ENCODE measurements at places on chromosomes 3 and 15.

- no peak for DNase-seq
These were observed 104.8 kb upstream of the HERC1 start for GRCh38 chr15:63938486-63939061.

GRCh38 chr3:172595664-172596393 is 72.6 kb upstream of the TNFSF10 start:
- DNase-seq = no peak

GRCh38 chr15:95498961-95499360 is 831.5 kb upstream of the NR2F2 start:
- DNase-seq = no peak

DNA sequence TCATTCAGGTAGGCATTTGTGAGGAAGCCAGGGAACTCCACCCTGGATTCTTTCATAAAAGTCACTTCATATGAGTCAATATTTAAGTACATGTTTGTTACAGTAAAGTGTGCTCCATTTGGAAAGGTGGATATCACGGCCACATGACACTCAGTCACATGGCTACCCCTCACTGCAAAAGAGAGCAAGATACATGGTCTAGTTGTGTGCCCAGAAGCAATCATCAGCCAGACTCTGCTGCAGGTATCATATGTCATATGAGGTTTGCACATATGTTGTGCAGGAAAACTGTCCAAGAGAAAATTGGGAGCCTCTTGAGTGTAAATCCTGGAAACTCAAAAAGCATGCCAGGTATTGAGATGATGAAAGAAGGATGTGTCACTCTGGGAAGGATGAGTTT is 55.0 kb upstream of the NMNAT3 start:
- no peak for DNase-seq

DNA sequence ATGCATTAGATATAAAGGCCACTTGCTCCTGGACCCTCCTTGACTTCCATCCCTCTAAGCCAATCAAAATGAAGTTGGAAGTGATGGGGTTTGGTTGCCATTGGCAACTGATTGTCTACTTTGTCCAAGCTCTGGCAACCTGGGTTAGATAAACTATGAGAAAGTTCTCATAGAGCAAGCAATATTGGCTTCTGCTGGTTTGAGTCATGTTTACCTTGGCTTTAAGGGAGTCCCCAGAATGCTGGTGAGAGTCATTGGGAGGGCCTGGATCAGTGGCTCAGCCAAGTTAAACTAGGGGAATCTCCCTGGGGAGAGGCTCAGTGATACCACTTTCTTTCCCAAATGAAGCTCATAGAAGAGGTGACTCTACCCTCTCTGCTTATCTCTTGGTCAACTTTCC is 176.3 kb upstream of the ROPN1 start:
- DNase-seq = no peak

DNA sequence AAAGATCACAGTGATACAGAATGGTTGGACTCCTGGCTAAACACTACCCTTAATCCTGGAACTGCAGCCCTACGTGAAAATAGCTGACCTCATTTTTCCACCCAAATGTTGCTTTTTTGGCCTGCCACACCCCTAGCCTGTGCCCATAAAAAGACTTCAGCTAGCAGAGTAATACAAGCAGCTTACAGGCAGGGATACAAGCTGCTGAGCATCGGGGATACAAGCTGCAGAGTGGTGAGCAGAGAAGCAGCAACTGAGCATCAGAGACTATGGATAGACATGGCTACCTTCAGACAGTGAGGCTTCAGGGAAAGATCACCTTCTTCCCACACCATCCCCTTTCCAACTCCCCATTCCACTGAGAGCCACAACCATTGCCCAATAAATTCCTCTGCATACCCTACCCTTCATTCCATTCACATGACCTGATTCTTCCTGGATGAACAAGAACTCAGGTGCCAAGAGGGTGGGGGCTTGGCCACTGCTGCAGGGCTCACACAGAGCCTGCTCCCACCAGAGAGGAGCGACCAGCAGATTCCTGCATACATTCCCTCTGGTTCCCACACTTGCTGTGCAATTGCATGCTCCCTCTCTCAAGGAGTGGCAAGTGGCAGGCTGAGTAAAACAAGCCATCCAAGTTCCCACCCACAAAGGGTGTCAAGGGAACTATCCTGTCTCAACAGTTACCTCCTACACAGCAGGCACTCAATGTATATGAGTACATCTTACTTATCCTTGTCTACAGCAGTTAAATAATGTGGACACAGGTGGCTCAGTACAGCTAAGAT is 217.5 kb downstream of the ALCAM start:
- DNase-seq = no peak

GRCh38 chr3:37700466-37701248 is 161.0 kb upstream of the CTDSPL start:
- DNase-seq = no peak

GRCh38 chr3:186815435-186815834 is 9.2 kb upstream of the RFC4 start:
- no peak for DNase-seq

GRCh38 chr3:187098923-187099512 is 40.3 kb downstream of the RPL39L start:
- no peak for DNase-seq

- no peak for DNase-seq
These were observed 7.5 kb upstream of the FAN1 start for GRCh38 chr15:30896211-30896606.

DNA sequence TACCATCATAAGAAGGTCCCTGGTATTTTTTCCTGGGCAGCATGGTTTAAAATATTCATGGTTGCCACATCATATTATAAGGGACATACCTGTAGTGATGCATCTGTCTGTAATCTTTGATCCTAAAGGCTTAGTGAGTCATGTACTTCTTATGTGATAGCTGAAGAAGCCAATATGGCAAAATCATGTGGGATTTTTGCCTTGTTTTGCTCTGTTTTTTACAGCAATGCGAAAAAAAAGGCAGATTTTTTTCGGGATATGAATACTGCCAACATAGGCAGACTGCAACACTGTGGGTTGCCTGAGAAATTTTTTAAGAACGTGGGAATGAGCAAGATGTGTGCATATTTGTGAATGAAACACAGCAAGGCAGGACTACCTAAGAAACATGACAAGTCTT is 11.3 kb upstream of the PYGO1 start:
- no peak for DNase-seq

DNA sequence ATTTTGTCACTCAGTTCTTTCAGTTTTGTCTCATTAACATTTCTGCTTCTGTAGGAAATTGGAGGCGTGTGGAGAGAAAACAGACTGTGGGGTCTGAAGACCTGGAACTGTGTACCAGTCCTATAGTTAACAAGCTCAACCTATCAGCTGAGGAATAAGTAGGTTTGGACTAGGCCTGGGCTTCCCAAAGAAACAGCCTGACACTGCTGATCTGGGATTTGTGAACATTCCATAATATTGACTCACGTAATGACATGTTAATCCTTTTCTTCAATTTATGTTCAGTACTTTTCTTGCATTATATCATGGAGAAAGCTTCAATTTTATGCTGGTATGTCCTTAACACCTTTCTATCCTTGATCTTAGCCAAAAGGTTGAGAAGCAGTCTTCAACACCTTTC is 181.6 kb upstream of the RORA start:
- no peak for DNase-seq

GRCh38 chr3:119145500-119146167 is at the start of gene TEX55:
Gene TEX55 (plus strand): TSS chr3:119146165. CDS start chr3:119146190, 25 bp downstream.
- DNase-seq = no peak

- peak; percentile 75 for DNase-seq
These were observed 50.1 kb downstream of the SUMF1 start for GRCh38 chr3:4416961-4417360.

DNA sequence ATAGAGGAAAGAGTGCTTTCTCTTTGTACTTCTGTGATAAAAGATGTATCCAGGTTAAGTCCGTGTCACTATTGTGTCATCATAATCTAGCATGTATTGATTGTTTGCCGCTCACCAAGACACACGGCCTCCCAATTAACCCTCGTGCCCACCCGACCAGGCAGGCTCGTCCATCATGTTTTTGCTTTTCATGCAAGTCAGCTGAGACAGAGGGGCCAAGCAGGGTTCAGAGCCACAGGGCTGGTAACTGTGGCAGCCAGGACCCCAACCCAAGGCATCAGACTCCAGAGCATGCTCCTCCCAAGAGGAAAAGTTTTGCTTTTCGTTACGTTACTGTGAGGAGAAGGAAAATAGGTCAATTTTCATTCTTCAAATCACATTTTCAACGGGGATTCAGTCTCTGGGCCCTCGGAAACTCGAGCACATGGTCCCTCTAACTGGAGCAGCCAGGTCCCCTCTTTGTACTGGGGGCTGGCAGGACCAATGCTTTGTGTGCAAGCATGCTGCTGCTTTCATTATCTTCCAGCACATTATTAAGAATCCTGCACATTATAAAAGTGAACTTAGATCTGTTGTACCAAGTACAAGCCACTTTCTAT is 161.1 kb upstream of the TOPAZ1 start:
- DNase-seq = no peak

- DNase-seq = no peak
These were observed 1109.3 kb downstream of the ROBO2 start for GRCh38 chr3:78148986-78149717.

DNA sequence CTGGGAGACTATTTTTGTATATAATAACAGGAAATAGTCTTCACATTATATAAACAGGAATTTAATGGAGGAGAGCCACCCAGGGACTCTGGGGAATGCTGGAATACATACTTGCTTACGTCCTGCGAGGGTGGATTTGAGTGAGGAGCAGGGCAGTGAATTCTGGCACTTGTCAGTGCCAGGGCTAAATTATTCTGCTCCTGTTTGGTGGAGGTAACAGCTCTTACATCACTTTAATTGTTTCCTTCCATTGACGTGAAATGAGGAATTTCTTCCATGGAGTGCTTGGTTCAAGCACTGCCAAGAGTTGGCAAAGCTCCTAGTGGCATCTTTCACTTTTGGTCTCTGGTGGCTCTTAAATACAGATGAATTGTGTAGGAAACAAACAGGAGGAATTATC is 94.1 kb upstream of the GOLGA8J start:
- no peak for DNase-seq

GRCh38 chr3:113103588-113103987 is 107.8 kb upstream of the BOC start:
- DNase-seq = no peak

DNA sequence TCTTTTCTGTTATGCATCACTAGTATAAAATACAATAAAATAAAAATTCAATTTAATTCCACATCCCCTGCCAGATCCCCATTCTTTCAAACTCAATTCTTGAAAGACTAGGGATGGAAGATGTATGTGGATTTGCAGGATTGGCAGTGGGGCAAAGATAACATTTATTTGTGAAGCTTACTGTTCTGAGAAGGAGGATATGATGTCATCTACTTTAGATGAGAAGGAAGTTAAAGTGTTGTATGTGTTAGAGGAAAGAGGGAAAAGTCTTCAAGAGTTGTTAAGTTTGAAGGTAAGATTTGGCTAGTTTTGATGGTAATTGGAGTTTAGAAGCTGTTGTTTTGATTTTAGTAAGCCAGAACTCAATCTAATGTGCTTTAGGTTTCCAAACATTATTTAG is 845.1 kb upstream of the NR2F2 start:
- DNase-seq = no peak

DNA sequence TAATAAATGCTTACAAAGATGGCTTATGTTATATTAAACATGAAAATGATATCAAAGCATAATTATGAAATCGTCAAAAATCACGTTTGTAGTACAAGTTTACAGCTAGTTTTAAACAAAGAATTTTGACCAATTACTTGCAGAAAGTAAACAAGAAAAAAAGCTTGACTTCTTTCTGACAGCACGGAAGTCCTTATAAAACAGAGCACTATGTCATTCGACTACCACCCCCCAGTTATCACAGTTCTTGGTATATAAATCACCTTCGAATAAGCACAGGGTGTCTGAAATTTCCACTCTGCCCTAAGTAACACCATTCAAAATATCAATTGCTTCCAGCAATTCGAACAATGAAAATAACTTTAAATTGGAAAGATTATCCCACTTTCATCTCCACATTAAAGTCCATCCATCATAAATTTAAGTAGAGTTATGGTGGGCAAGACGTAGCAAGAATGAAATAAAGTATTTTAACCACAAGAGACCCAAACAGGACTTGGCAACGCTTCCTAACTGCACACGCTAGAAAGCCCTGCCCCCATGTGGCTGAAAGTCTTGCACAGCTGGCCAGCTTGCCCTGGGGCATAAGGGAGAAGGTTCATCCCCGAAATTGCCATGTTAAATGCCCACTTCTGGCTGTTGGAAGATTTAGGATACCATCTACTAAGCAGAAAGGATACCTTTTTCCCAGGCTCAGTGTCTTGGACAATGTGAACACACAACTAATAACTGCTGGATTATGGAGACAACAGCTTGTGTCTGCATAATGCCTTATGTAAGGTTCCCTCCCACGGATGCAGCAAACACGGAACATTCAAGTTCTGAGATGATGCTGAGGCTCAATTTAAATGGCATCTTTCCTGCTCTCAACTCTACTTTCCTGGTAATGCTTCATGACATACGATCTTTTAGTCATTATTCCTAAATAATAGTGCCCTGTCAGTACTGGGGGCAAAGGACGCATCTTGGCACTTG is 116.4 kb upstream of the TJP1 start:
- DNase-seq = no peak

GRCh38 chr3:180049391-180049790 is 12.7 kb upstream of the PEX5L start:
- no peak for DNase-seq

GRCh38 chr15:22981051-22981840 is 1.1 kb upstream of the CYFIP1 start:
- DNase-seq = no peak

- no peak for DNase-seq
These were observed 13.5 kb upstream of the MYO5C start for GRCh38 chr15:52309154-52309548.

DNA sequence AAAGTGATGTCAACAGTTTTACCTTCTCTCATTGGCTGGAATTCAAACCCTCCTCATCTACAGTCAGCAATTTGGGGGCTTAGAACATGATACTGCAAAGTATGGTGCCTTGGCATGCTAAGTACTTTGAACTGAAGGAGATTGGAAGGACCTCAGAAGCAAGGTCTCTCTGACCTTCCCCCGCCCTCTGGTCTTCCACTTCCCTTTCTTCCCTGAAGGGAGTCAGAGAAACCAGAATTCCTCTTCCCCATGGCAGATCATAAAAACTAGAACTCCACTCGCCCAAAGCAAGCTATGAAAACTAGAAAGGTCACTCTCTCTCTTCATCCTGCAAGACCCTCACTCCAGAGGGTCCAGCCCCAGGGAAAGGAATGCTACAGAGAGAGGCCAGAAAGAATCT is 64.2 kb downstream of the CD200R1L start:
- DNase-seq = no peak

DNA sequence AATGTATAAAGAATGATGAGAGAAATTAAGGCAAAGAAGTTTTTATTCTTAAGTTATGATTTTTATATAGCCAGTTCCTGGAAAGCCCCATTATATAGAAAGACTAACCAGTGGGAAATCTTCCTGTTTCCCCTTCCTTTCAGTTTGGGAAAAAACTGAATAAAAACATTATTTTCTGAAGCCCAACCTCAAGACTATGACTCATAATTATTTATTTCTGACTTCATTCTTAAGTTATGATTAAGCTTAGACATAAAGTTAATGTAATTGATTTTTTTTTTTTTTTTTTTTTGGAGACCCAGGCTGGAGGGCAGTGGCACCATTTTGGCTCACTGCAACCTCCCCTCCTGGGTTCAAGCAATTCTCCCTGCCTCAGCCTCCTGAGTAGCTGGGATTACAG is 55.8 kb downstream of the TRPC1 start:
- no peak for DNase-seq

Data from C1 segment of cervical spinal cord (tissue), 14 donors.